NCI-H774 (cell line): ENCODE measurements at places on chromosomes 7 and 10.

DNA sequence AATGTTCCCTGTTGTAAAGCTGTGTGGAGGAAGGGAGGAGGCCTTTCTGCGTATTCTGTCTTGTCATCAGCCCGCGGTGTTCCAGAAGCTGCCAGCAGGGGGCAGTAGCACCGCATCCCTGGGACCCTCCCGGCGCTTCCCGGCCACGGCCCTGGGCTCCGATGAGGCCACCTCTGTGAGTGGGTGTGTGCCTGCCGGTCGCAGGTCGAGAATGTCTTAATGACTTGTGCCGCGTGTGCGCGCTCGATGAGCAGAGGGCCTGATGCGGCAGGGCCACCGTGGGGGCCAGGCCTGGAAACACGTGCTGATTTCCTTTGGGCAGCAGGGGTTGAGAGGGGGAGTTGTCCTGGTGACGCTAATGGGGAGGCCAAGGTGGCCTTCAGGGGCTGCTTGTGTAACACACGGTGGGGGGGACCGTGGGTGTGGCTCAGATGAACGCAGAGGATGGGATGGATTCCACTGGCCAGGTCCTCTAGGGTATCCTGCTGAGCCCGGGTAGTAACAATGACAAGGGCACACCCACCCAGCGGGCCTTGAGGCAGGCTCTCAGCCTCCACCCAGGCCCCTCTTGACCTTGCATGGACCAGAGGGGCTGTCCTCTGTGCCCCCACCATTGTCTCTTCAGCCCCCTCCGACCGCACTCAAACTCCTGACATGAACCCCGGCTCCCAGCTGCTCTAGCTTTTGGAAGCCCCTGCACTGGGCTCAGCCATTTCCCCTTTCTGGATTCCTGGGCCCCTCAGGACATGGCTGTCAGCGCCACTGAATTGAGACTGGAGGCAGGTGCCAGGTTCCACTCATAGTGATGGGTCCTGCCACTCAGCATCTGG lies 135.9 kb upstream of the PODXL start:
- peak; percentile 52 for DNase-seq

- DNase-seq = no peak
These were observed 5.5 kb downstream of the OPN4 start for GRCh38 chr10:86659721-86660453.

GRCh38 chr7:143303733-143304132 lies 12.2 kb upstream of the CLCN1 start:
- DNase-seq = no peak

- no peak for DNase-seq
These were observed 62.0 kb downstream of the LRMDA start for GRCh38 chr10:75493464-75493863.

DNA sequence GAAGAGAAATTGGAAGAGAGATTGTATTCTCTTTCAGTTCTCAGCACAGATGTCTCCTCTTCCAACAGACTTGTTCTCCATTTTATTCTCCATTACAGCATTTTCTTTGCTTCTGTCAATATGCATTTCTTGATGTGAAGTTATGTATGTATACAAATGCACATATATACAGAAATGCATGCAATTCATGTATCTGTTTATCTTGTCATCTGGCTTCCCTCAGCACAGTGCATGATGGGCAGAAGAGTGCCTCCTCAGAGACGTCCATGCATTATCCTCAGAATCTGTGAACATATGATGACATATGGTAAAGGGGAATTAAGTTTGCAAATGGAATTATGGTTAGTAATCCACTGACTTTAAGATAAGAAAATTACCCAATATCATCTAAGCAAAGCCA lies 106.7 kb upstream of the VWC2 start:
- no peak for DNase-seq

- no peak for DNase-seq
These were observed 56.7 kb downstream of the NSUN6 start for GRCh38 chr10:18594574-18595156.

DNA sequence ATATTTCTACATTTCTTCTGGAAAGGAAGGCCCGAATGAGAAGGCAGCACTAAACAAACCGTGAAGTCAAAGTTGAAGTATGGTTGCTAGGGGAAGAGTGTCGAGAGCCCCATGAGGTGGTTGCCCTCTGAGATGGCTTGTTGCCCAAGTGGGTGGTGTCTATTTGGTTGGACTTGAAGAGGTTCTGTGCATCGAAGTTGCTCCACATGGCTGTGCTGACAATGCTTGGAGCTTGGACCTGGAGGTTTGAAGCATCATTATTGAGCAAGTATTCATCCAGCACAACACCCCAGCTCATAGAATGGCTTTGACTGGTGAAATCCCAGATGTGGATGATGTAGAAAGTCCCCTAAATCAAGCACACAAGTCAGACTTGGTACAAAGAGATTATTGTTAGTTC lies 165.2 kb upstream of the CDCA7L start:
- no peak for DNase-seq

DNA sequence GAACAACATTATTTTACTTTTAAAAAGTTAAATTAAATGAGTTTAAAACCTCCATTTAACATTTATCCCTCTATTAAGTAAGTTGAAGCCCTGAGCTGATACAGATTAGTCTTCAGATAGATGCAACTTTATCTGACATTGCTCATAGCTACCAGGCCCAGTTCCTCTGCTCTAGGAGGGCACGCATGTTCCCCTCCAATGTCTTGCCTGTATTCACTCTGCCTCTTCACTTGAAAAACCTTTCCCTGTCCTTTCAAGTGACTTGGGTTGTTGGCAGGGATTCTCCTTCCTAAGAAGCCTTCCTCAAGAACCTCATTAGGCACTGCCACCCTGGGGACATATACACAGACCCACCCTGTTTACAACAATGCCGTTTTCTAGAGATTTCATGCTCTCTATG lies 270.4 kb downstream of the RELN start:
- no peak for DNase-seq

DNA sequence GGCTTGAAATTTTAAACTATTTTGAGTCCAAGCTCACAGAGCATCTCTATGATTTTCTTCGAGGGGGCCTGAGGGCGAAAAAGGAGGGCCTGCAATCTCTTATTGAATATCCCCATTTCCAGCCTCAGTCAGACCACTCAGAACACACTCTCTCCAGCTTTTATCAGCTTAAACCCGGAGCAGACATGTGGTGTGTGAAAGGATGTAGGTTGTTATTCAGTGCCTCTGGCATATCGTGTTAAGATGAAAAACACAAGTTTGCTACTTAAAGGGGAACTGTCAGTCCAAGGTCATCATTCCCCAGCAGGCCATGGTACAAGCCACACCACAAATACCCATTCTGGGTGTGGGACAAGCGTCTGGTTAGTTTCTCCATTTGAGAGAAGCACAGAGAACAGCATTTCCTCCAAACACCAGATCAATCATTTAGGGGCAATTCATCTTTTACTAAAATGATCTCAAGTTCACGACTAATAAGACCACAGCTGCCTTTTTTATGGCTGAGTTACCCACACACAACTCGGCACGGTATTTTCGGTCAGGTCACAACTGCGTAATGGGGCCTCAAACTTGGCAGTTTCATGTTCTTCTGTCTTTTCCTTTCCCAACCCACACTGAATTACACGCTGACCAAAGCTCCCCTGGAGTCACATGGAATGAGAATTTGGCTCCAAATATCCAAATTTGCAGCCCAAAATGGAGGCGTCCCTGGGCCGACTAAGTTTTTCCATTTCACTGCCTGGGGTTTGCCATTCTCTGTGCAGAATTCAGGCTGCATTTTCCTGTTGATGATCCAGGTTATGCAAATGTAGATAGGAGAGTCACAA lies 188.4 kb downstream of the SEM1 start:
- DNase-seq = no peak

GRCh38 chr7:82015751-82016150 lies 245.9 kb upstream of the HGF start:
- DNase-seq = no peak

DNA sequence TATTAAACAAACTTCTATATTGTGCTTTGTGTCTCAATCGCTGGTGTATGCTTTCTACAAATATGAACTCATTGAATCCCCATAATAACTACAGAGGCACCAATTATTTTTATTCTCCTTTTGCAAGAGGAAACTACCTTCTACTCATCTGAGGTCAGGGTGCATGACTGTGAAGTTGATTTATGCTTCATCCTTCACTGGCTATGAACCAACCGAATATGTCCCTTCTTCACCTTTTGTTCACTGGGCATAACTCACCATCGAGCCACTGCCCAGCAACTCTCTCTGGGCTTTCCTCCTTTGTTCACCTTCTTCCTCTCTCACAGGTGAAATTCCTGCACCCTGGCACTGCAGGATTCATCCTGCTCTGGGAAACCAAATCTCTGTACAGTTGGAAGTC lies 61.3 kb upstream of the PFKP start:
- DNase-seq = no peak

- no peak for DNase-seq
These were observed 62.8 kb downstream of the ZRANB1 start for GRCh38 chr10:125004571-125005311.

DNA sequence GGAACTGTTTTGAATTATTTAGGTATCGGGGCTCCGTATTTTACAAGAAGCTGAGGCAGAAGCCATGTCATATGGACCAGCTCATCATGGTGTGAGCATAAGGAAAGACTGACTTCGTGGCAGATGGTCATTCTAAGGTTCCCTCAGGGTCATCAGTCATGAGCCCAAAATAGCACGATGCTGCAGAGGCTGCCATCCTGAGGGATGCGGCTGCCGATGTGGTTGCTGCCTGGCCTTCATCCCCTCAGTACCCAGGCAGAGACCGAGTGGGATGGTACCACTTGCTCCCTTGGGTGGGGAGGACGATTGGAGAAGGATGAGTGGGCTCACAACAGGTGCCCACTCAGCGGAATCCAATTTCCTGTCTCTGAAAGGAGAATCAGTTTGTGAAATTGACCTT lies 490.3 kb downstream of the SDK1 start:
- DNase-seq = no peak

DNA sequence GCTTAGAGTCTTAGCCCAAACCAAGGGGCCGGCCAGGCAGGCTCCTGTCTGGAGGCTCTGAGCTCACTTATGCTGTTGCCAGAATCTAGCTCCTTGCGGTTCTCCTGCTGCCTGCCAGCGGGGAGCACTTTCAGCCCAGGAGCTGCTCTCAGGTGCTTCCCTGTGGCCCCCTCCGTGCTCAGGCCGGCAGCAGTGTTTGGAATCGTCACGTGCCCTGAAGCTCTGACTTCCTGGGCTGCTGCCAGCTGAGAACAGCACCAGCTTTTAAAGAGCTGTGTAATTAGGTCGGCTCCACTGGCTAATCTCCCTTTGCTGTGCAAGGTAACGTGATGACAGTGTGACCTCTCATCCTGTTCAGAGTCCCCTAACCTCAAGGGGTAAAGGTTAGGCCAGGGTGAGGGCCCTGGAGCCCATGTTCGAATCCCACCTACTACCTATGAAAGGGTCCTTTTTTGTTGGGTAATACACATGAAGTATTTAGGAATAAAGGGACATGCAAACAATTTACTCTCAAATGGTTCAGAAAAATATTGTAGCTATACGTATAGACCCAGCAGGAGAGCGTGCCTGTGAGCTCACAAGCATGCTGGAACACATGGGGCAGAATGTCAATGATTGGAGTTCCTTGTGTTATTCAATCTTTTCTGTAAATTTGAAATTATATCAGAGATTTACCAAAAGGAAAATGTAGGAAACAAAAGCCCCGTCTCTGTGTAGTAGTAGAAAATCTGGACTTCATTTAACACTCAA lies 16.6 kb downstream of the ZNF862 start:
- DNase-seq = peak; percentile 85

DNA sequence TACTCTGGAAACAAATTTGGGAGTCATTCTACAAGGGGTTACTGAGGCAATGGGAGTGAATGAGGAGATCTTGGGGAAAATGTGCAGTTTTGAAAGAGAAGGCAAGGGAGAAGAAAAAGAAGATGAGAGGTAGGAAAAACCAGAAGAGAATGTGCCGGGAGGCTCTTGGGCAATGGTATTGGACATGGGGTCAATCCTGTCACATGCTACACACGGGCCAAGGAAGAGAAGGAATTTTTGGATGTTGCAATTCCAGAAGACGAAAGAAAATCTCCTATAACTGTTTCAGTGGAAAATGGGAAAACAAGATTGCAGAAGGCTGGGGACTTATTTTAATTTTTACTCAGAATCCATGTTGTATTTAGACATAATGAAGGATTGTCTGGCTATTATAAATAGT lies 615.0 kb downstream of the PHTF2 start:
- DNase-seq = no peak

- no peak for DNase-seq
These were observed 43.1 kb upstream of the CASD1 start for GRCh38 chr7:94466516-94466915.

GRCh38 chr7:322111-322671 lies 32.2 kb downstream of the FOXL3 start:
- DNase-seq = peak; percentile 35

DNA sequence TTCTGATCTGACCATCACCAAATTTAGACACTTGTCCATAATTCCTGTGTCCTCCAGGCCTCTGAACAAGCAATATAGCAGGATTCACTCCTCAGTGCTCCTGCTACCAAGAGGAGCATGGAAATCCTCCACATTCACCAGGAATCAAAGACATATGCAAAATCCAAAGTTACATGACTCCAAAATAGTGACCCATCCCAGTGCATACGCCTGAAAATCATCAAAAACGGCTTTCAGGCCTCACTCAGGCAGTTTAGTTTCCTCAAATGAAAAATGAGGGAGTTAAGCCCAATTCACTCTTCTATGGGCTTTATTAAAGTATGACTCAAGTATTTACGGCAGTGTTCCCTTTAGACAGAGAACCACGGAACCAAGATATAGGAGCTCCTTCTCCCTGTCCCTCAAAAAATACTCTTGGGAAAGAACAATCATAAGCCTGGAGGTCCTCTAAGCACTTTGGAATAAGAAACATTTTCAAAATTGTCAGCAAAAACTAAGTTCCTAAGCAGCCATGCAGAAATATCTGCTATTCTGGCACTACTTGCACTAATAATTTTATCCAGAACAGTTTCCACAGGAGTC lies 240.7 kb downstream of the PARD3 start:
- DNase-seq = no peak

GRCh38 chr7:96179341-96179740 lies 142.6 kb downstream of the SLC25A13 start:
- no peak for DNase-seq

DNA sequence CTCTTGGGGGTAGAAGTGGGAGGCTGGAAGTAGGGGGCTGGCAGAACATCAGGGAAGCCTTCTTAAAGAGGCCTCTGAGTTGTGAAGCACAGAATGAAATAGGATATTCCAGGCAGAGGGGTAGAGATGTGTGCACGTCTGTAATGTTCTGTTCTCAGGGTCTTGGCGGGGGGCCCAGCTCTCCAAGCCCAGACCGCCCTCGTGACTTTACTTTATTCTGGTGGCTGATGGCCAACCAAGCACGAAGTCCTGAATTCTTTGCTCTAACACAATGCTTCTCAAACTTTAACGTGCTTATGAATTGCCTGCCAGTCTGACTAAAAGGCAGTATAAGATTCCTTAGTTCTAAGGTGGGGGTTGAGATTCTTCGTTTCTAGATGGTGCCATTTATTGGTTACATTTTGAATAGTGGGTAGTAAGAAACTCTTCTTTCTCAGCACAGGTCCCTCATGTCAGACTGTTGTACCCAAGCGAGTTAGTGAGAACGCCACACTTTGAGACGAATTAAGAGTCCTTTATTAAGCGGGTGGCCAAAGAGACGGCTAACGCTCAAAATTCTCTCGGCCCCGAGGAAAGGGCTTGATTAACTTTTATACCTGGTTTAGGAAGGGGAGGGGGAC lies 8.2 kb downstream of the PRXL2A start:
- no peak for DNase-seq

- no peak for DNase-seq
These were observed 603 bp upstream of the HECW1 start for GRCh38 chr7:43111630-43112458.
